NCI-H1105 (cell line): ENCODE measurements at places on chromosomes 5 and 9.

- DNase-seq, result no peak
These were observed 40.3 kb upstream of the NAA35 start for GRCh38 chr9:85900504-85901201.

DNA sequence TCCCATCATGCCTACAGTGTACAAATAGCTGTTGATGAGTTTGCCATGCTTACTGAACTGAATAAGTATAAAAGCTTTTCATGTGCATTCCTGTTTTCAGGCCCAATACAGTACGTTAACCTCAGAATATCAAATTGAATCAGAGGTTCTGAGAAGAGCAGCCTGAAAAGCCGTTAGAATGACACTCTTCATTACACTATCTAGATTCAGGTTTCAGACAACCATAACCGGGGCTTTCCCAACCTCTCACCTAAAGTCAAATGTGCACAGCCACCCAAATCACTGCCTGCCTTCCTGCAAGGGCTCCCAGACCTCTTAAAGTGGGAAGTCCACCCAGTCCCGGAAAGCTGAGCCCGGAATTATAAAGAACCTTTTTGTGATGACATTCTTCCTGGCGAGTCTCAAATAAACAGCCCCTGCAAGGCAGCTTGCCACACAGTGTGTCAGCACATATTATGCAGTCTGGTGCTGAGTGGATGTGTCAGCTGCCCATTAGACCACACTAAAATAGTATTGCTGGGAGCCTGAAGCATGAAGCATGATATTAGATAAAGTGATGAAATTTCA is 245.8 kb downstream of the TLE4 start:
- no peak for DNase-seq

- no peak for DNase-seq
These were observed 27.7 kb upstream of the DAPK1 start for GRCh38 chr9:87469793-87470465.

- DNase-seq, result no peak
These were observed 67.5 kb downstream of the ZCCHC7 start for GRCh38 chr9:37187713-37188439.

DNA sequence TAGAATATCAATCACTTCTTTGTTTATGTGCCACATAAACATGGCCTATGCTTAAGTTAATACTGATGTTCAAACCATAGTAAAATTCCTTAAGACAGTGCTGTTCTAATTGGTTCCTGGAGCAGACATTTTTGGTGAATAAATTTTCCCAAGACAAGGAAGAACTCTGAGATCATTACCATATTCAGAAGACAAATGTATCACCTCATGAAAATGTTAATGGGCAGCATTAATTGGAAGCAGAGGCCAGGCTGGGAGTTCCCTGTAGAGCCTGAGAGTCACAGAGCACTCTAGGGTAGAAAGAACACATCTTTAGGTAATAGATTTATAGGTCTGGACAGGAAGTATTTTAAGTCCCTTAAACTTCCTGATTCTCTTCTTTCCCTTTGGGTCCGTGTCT is 240.2 kb downstream of the MAN2A1 start:
- DNase-seq, result no peak

GRCh38 chr5:40594811-40595210 is 84.9 kb upstream of the PTGER4 start:
- DNase-seq, result no peak

DNA sequence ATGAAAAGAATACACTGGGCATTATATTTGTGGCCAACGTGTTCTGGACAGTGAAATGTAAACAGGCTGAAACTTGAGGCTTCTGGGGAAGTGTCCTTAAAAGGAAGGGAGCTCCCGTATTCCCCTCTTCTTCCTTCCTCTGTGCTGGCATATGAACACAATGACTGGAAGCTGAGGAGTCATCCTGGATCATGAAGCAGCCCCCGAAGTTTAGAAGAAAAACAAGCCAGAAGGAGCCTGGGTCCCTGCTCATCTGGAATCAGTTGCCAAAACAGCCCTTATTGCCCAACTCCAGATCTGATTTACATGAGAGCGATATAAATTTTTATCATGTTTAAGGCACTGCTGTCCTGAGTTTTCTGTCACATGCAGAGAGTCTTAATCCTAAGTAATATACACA is 65.4 kb upstream of the SLC1A1 start:
- DNase-seq, result no peak

DNA sequence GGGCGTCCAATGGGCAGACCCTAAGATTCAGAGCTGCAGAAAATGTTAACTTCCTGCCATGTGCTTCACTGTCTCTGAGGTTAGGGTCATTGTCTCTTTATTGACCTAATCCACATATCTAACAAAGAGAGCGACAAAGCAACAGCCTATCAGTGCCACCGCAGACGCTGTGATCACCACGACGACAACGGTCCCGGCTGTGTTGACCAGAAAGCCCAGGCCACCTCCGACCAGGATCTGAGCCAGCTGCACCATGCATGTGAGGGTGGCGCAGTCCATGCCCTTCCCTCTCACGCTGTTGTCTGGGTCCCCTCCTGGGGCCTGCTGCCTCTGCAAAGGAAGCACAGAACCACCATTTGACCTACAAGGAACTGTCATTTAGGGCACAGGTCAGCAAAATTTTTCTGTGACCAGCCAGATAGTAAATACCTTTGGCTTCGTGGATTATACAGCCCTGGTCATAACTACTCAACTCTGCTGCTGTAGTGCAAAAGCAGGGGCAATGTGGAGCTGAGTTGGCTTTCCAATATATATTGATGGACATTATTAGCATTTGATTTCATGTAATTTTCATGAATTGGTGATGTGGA is 8.5 kb downstream of the RXFP3 start:
- DNase-seq, result no peak

DNA sequence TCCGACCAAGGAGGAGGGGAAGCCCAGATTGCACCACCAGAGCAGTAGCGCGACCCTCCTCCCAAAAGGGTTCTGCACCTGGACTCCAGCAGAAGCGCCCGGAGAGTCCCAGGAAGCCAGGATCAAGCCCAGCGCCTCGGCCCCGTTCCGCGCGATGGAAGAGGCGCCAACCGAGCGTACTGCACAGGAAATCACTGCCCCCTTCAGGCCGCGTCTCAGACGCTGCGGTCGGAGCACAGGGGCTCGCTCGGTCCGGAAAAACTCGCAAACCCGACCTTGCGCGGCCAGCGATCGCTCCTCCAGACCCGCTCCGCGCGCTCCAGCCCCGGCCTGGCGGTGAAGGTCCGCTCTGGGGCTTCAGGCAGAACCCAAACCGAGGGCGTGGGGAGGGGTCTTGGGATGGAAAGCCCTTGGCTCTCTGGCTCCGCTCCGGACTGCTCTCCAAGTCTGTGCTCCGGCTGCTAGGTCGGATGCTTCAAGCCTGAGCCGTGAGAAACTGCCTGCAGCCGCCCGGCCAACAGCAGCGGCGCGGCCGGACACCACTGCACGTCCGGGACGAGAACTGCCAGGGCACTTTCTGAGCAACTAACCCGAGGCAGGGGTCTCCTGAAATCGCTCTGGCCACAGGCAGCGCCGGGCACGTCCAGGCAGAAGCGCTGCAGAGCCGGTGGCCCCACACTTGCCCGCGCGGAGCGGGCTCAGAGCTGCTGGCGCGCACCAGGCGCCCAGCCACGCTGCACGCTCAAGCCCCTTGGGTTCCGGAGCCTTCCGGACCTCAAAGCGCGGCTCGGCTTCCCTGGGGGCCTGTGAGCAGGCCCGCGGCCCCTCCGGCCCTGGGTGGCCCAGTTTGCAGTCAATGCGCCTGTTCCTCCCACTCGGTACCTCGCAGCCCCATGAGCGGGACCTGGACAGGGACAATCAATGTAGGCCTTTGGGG is 1.3 kb downstream of the GABBR2 start:
- DNase-seq, result peak; percentile 66

DNA sequence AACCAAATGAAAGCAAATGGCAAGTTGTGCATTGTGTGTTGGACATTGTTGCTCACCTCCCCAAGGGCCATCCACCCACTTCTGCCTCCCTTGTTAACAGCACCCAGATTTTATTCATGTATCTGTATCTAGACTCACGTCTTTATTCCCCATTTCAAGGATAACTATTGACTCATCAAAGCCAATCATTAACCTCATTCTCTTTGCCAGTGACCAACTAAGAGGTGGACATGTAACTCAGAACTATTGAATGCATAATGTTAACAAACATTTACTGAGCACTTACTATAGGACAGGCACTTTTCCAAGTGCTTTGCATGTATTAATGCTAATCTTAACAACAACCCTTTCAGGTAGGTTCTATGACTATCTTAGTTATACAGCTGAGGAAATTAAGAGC is 45.2 kb upstream of the SMARCA2 start:
- no peak for DNase-seq

DNA sequence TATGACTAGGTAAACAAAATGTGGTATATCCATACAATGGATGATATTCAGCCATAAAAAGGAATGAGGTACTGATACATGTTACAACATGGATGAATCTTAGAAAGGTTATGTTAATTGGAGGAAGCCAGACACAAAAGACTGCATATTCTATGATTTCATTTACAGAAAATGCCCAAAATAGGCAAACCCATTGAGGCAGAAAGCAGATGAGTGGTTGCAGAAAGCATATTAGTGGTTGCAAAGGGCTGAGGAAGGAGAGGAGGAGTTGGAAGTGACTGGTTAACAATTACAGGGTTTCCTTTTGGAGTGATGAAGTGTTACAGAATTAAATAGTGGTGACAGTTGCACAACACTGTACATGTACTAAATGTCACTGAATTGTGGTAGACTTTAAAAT is 17.7 kb downstream of the PLGRKT start:
- no peak for DNase-seq

DNA sequence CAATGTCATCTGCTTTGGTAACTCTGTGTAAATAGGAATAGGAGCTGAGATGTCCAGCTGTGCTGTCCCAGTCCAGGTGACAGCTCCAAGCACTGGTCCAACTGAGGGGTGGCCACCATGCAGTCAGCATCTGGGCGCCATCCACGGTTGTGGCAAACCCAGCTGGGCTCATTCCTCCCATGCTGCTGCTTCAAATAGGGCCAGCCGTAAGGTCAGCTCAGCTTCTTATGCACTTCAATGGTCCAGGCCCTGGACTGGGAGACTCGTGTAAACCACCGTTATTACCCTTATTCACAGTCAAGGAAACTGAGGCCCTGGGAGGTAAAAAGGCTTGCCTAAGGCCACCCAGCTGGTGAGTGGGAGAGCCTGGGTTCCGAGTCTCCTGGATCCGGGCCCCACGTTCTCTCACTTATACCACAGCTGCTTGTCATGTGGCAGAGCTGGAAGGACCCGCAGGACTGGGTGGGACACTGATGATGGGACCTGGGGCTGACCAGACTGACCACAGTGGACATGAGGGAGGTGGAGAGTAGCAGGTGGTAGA is 38.7 kb upstream of the ANGPTL2 start:
- DNase-seq, result no peak

DNA sequence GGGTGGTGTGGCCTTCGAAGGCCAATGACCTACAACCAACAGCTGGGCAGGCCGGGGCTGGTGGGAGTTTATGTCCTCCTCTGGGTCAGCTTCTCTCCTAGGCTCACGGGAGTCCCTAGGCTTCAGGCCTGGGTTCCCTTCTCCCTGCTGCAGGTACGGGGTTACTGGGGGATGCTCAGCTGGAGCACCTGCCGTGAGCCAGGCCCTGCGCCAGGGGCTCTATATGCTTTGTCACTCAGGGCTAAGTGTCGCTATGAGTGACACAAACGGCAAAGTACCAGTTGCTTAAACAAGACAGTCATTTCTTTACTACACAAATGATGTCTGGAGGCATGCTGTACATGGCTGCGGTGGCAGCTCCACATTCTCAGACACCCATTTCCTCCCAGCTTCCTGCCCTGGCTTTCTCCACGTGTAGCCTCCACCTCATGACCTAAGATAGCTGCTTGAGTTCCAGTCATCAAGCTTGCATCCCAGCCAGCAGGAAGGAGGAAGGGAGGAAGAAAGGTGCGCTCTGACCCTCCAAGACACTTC is 22.5 kb upstream of the NINJ1 start:
- DNase-seq, result no peak
